ENCODE measurements at places on chromosomes 4 and X. TPM values are rescaled to one million over a fixed set of nuclear protein-coding genes. Genes with fewer than 3 reads are reported as not detected.

MAGEC2 gene
- total RNA-seq, result not detected

BEX5 gene
- not detected for total RNA-seq

TRIM60 gene
- total RNA-seq, result not detected

ARHGEF6 gene
- total RNA-seq, result 4.2 TPM

FBXO8 gene
- total RNA-seq, result 19.7 TPM
